ENCODE measurements at places on chromosomes 5 and 9.

DNA sequence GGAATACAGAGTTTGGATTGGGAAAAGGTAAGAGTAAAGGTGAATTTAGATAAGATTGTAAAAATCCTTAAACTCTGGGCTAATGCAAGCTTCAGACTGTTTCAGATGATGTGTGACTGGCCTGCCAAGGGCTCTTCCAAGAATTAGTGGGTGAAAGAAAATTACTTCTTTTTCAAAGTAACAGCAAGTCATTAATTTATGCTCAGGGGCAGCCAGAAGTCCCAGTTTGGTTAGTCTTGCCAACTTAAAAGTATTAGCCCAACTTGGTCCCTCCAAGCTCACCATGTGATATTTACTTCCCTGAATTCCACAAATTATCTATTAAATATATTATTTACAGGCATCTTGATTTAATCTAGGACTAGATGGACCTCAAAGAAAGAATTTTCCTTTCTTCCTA lies 947.8 kb downstream of the NR2F1-AS1 start:
- no peak for DNase-seq

DNA sequence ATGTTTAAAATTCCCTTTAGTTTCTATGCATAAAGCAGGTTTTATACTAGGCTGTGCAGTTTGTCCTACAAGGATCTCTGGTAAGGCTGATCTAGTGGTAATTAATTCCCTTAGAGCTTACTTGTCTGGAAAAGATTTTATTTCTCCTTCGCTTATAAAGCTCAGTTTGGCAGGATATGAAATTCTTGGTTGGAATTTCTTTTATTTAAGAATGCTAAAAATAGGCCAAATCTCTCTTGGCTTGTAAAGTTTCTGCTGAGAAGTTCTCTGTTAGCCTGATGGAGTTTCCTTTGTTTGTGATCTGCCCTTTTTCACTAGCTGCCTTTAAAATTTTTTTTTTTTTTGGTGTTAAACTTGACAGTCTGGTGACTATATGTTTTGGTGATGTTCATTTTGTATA lies 237.1 kb upstream of the TLE4 start:
- DNase-seq = no peak

DNA sequence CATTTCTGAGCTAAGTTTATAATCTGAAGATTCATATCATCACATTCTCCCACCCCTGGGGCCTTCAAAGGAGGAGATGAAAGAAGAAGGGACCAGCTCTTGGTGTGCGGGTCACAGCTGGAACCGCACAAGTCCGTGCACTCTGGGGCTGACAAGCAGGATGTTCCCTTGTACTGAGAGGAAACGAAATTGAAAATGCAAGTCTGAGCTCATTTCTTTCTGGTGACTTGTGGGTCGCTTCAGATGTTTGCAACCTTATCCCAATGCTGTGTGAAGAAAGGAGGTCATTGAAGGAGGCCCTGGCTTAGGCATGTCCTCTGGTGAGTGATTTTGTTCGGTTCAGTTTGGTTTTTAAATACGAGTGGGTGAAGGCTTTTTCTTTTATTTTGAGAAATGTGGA lies 59.6 kb downstream of the C9orf152 start:
- DNase-seq = peak; percentile 29

- no peak for DNase-seq
Observed at GRCh38 chr9:16293610-16294009, 576.9 kb downstream of the BNC2 start.

DNA sequence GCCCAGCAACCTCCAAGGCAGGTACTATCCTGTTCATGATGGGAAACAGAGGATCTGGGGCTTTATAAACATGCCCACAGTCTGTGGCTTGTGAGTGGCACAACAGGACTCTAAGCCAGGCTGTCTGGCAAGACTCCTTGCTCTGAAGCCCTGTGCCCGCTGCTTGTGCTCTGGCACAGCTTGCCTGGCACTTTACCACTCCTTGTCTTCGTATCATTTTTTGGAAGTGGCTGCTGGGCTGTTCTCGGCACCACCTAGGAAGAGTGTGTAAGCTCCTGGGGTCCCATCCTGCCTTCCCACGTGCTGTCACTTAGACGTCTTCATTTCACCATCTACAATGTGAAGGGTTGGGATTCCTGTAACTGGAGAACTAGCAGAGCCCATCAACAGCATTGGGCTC lies 59.3 kb upstream of the GLRX start:
- no peak for DNase-seq

DNA sequence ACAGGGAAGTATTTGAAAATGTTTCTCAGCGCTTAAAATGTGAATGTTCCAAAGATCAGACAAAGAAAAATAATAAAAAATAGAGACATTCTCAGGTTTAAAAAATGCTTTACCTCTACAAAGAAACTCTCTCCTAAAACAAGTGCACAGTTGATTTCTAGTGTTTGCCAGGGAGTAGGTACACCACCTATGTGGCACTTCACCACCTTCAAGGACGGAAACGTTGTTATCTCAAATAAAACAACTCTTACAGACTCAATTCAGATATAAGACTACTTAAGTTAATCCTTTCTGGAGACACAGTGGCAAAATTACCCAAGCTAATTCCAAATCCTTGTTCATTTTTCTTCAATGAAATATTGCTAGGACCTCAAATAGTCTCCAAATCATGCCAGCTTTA lies 286.4 kb upstream of the ISL1 start:
- no peak for DNase-seq

GRCh38 chr5:158698023-158698639 lies 401.6 kb downstream of the EBF1 start:
- no peak for DNase-seq

GRCh38 chr5:148801682-148802276 lies 24.6 kb upstream of the ADRB2 start:
- DNase-seq = no peak

- no peak for DNase-seq
Observed at GRCh38 chr5:142748568-142749249, 21.5 kb upstream of the ARHGAP26 start.

DNA sequence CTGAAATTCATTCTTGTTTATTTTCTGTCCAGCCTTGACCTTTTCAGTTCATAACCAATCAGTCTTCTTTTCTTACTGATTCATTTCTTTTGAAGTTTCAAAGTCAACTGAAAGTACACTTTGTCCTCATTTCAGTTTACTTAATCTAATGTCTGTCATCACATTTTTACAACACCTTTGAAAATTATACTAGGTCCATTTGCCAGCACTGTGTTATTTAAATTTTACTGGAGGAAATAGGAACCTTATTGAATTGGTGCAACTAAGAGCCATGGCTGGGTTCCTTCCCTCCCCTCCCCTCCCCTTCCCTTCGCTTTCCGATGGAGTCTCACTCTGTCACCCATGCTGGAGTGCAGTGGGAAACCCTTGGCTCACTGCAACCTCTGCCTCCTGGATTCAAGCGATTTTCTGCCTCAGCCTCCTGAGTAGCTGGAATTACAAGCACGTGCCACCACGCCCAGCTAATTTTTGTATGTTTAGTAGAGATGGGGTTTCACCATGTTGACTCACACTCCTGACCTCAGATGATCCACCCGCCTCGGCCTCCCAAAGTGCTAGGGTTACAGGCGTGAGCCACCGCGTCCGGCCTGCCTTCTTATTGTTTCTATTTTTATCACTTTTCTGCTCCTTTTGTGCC lies 6.3 kb downstream of the RMI1 start:
- DNase-seq = peak; percentile 40

DNA sequence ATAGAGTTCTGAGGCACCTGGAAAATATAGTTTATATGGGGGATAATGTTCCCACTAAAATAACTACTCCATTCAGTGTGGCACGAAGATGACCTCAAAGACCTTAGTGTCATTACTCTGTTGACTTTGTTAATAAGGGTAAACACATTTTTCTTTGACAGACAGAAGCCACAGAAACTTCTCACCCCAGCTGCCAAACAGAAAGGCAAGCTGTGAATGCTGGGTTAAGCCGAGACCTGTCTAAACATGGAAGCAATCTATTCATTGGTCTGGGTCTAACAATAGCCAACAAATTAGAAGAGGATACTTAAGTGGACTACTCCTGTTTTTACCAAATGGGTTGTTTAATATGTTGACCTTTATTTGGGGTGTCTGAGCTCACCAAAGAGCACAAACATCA lies 171.4 kb downstream of the TLE1 start:
- no peak for DNase-seq

- DNase-seq = no peak
Observed at GRCh38 chr9:133119846-133120500, 1.1 kb downstream of the RALGDS start.

GRCh38 chr9:120872791-120873502 lies 4.0 kb downstream of the PHF19 start:
- no peak for DNase-seq

DNA sequence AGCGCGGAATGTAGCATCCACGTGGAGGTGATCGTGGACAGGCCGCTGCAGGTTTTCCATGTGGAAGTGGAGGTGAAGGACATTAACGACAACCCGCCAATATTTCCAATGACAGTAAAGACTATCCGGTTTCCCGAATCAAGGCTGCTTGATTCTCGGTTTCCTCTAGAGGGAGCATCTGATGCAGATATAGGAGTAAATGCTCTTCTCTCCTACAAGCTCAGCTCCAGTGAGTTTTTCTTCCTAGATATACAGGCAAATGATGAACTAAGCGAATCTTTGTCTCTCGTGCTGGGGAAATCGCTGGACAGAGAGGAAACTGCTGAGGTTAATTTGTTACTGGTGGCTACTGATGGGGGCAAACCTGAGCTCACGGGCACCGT lies 598 bp downstream of the PCDHA2 start:
- no peak for DNase-seq

DNA sequence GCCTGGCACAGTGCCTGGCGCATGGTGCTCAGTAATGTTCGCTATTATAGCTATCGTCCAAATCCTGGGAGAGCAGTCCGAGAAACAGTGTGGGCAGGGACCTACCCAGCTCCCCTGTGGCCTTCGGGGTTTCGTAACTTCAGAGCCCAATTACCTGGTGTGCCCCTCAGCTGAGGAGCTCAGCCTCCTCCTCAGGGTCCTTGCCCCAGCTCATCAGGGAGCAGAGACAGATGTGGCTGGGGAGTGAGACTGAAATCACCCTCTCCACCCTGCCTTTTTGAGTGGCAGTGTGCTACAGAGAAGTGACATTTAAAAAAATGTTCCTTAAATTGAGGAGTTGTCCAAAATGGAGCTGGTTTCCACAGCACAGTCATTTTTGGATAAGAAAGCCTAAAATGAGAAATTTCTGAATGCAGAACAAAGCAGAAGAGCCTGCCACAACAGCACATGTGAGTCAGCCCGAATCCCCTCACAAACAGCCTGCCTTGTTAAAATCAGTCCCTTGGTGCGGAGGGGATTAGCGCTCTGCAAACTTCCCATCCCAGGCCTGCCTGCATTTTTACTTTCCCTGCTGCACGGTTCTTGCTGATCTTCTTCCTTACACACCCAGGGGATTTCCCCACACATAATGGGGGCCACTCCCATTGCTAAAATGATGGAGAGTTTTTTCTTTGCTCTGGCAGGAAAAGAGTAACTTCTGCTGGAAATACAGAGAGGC lies 78.1 kb upstream of the PITX1 start:
- DNase-seq = no peak

- peak; percentile 33 for DNase-seq
Observed at GRCh38 chr9:75891277-75891741, 836 bp downstream of the PCSK5 start.

DNA sequence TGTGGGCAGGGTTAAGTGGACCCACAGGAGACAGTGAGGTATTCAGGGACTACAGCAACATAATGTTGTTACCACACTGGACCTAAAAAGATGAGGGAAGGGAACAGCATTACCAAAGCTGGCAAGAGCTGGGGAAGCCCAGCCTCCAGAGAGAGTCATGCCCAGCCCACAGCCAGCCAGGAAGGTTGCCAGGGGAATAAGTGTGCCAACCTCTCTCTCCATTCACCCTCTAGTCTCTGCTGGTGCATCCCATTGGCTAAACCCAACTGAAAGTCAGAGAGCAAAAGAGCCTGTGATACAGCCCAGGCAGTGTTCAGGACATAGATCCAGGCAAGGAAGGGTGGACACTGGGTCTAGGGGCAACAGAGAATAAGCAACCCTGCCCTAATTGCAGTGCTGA lies 35.8 kb upstream of the AFAP1L1 start:
- no peak for DNase-seq

DNA sequence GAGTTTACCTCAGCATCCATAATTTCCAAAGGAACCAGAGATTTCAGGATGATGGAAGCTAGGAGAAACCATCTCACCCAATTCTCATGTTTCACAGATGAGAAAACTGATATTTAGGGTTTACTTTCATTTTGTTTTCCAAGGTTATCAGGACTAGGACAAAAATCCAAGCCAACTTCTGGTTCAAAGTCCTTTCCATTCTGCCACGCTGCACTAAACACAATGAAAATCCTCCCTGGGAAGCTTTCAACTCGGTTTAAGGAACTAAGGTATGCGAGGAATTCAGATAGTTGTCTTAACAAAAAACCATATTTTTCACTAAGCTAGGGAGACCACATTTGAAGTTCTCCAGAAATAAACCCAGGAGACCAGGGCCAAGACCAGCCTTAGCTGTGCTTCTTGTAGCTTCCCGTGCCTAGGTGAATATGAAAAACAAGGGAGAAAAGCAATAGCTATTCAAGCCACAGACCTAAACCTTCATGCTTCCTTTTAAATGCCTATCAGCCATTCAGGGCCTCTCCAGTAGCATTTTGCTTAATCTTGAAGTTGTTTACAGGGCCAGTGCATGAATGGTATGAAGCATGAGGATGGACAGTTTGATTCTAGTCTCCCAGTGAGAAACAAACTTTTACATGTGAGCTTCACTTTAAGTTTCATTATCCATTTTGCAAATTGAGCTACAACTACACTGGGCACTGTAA lies 167.9 kb downstream of the DENND1A start:
- DNase-seq = peak; percentile 49

DNA sequence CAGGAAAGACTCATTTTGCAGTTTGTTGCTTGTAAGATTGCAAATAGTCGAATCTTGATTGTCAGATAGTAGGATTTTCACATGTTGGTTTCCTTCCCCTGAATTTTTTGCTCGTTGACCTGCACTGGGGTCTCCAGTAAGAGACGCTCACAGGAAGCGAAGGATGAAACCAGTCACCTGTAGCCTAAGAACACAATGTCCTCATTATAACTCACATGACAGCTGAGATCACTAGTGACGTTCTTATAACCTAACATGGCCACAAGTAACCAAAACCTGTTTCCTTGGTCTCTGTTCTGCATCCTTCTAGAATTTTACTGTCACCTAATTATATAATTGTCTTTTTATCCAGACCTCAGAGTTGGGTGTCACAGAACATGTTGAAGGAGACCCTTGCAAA lies 181.0 kb upstream of the OTULINL start:
- no peak for DNase-seq

DNA sequence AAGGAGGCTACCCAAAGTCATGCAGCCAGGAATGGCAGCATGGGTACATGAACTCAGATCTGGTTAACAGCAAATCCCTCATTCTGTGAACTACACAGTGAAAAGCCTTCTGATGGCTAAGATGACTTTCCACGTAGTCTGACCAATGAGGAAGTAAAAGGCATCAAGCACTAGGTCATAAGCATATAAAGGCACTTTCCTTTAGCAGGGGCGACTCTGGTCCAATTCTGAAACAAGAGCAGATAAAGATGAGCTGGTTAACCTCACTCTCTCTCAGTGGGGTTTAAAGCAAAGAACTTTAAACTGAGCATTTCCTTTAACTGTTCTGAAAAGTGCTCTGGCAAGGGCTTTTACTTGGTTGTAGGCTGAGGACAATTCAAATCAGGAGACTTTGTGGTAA lies 21.1 kb downstream of the PSMB7 start:
- no peak for DNase-seq

- no peak for DNase-seq
Observed at GRCh38 chr5:38899936-38900335, 54.1 kb downstream of the OSMR start.

- DNase-seq = no peak
Observed at GRCh38 chr9:30534896-30535295, 1849.5 kb upstream of the ACO1 start.
